ENCODE measurements at places on chromosomes 12 and 14.

DNA sequence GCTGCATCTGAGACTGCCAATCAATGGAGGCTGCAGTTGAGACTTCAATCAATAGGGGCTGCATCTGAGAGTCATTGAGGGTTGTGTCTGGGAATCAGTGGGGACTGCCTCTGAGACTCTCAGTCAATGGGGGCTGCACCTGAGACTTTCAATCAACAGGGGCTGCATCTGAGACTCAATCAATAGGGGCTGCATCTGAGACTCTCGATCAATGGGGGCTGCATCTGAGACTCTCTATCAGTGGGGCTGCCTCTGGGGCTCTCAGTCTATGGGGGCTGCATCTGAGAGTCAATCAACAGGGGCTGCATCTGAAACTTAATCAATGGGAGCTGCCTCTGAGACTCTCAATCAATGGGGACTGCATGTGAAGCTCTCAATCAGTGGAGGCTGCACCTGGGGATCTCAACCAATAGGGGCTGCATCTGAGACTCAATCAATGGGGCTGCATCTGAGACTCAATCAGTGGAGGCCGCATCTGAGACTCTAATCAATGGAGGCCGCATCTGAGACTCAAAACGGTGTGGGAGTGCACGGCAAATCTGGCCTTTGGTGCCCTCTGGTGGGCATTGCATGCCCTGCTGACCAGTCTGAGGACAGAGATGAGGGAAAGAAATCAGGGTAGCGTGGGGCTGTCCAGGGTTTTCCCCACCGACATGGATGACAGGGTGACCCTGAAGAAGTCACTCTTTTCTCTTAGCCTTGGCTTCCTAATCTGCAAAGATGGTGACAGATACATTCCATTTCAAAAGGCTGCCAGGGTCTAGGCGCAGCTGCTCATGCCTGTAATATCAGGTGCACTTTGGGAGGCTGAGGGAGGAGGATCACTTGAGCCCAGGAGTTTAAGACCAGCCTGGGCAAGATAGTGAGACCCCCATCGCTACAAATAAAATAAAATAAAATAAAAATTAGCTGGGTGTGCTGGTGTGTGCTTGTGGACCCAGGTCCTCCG, 41.3 kb upstream of the EIF5 start:
- DNase-seq = peak; percentile 28
- H3K27me3 ChIP-seq = peaks cover 6% of the 10 kb centered on the region
- H3K36me3 ChIP-seq = no peaks in the 10 kb centered on the region
- no peaks in the 10 kb centered on the region for H3K4me1 ChIP-seq
- no peak overlapping the region for H3K4me3 ChIP-seq
- H3K27ac ChIP-seq = no peak overlapping the region

DNA sequence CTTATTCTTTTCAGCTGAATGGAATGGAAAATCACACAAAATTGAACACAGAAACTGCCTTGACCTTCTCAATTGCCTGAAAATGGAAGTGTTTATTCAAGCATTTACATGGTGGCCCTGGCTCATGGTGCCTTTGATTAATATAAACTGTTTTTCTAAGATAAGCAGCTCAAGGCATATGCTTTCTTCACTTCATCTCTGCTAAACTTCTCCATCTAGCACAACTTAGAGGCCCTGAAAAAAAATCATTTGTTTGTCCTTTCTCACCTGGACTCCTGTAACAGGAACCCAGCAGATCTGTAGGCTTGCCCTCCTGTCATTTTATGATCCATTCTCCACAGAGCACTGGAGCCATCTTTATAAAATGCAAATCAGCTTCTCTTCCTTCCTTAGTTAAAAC, 117.5 kb upstream of the KRR1 start:
- H3K27me3 ChIP-seq = no peaks in the 10 kb centered on the region
- no peaks in the 10 kb centered on the region for H3K4me1 ChIP-seq
- H3K36me3 ChIP-seq = no peaks in the 10 kb centered on the region
- no peak for DNase-seq

- H3K27me3 ChIP-seq = no peaks in the 10 kb centered on the region
- H3K4me3 ChIP-seq = no peak overlapping the region
- no peaks in the 10 kb centered on the region for H3K4me1 ChIP-seq
- peaks cover 42% of the 10 kb centered on the region for H3K36me3 ChIP-seq
Measured at GRCh38 chr12:76374386-76375020, 26.3 kb upstream of the BBS10 start.

DNA sequence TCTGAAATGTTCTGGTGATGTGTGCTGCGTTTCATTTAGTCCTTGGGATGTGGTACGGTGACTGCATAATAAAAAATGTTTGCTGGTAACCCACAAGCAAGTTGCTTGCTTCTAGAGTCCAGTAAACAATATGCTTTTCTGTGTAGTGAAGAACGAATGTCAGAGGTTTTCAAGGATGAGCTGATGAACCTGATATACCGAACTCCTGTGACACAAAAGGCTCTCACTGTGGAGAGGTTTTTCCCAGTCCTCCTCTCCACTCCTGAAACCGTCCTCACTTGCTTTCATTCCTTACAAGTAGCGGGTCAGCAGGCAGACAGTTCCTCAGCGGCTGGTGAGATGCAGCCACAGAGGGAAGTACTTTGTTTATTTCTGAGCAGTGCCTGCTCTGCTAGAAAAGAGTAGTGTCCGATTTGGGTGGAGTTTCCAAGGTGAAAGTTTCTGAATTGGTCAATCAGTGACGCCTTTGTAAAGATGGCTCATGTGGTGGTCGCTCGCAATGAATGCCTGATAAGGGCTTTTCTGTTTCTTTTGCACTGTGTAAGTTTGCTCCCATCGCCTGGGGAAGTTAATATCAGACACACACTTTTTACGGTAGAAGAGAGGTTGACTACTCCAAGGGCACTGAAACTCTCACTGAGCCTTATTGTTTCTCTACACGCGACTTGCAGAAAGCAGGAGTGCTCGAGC, 3.0 kb downstream of the ETV6 start:
- peaks cover 42% of the 10 kb centered on the region for H3K4me1 ChIP-seq
- DNase-seq = no peak

DNA sequence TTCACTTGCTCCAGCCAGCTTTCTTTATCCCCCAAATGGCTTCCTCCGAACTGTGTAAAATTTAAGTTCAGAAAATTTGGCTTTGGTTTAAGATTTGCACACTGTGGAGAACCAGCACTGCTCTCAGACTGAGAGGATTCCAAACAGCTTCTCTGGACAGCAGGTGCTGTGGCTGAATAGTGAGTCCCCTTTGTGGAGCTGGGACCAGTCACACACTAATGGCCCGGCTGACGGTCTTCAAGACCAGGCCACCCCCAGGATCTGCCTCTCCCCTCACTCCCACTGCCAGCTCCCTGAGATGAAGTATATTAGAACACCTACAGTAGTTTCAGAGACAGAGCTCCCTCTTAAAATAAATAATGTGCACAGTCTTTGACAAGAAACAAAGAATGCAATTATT, 267.3 kb downstream of the BCAT1 start:
- H3K4me1 ChIP-seq = no peaks in the 10 kb centered on the region
- no peak overlapping the region for H3K4me3 ChIP-seq
- no peak for DNase-seq
- H3K27ac ChIP-seq = no peak overlapping the region

DNA sequence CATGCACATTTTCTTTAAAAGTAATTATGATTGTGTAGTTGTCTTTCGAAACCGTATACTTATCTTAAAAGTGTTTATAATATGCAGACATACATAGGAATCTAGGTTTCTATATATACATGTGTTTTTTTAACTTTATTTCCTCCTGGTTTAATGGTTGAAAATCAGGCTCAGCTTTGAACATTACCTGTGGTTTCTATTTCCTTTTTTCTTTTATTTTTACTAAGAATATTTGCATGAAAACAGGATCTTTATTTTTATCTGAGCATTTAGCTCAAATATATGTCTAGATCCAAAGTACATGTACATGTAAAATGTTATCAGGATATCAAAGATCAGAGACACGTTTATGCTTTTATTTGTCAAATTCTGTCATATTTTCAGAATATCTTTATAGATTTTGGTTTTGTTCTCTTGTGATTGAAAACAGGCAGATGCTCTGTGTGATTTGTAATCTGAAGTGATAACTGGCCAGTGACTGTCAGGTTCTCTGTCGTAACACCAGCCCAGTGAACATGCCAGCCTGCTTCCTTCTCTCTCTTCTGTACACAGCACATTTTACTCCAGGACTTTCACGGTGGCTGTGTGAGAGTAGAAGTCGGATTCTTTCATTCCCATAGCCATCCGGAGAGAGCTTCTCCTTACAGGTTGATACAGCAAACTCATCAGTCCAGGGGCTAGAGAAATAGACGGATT, 13.7 kb downstream of the TCTN1 start:
- H3K4me1 ChIP-seq = peaks cover 3% of the 10 kb centered on the region
- no peaks in the 10 kb centered on the region for H3K27me3 ChIP-seq
- H3K4me3 ChIP-seq = no peak overlapping the region

- DNase-seq = no peak
- no peaks in the 10 kb centered on the region for H3K36me3 ChIP-seq
- no peak overlapping the region for H3K27ac ChIP-seq
- H3K27me3 ChIP-seq = no peaks in the 10 kb centered on the region
Measured at GRCh38 chr14:25121337-25122129, 71.6 kb upstream of the STXBP6 start.

- no peaks in the 10 kb centered on the region for H3K27me3 ChIP-seq
- no peak overlapping the region for H3K4me3 ChIP-seq
- H3K4me1 ChIP-seq = no peaks in the 10 kb centered on the region
- DNase-seq = no peak
- H3K27ac ChIP-seq = no peak overlapping the region
- H3K36me3 ChIP-seq = peaks cover 19% of the 10 kb centered on the region
Measured at GRCh38 chr12:109444259-109444658, 32.8 kb downstream of the KCTD10 start.

GRCh38 chr14:55902241-55902640, 216.0 kb upstream of the PELI2 start:
- H3K27ac ChIP-seq = no peak overlapping the region
- no peaks in the 10 kb centered on the region for H3K36me3 ChIP-seq
- H3K27me3 ChIP-seq = no peaks in the 10 kb centered on the region
- no peaks in the 10 kb centered on the region for H3K4me1 ChIP-seq
- H3K4me3 ChIP-seq = no peak overlapping the region

GRCh38 chr12:57539134-57539768, 7.7 kb downstream of the DCTN2 start:
- no peaks in the 10 kb centered on the region for H3K27me3 ChIP-seq
- no peak overlapping the region for H3K27ac ChIP-seq
- H3K36me3 ChIP-seq = peaks cover 44% of the 10 kb centered on the region
- no peak for DNase-seq
- H3K4me3 ChIP-seq = no peak overlapping the region

DNA sequence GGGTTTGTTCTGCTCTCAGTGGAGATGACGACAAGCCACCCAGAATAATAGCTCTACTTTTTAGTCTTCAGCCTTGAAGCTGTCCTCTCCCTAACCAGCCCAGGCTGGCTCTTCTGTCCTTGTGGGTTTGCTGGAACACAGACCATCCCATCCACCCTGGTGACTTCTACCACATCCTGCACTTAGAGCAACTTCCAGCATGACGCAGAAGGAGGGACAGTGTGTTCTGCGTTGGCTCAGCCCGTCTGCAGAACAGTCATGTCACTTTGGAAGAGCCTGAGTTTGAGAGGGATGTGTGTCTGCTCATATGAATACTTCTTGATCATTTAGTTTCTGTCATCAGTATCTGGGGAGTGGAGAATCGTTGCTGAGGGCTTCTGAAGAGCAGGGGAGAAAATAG, 198.0 kb downstream of the CACNA1C start:
- H3K36me3 ChIP-seq = no peaks in the 10 kb centered on the region
- H3K4me1 ChIP-seq = no peaks in the 10 kb centered on the region
- no peak overlapping the region for H3K4me3 ChIP-seq
- no peak overlapping the region for H3K27ac ChIP-seq

DNA sequence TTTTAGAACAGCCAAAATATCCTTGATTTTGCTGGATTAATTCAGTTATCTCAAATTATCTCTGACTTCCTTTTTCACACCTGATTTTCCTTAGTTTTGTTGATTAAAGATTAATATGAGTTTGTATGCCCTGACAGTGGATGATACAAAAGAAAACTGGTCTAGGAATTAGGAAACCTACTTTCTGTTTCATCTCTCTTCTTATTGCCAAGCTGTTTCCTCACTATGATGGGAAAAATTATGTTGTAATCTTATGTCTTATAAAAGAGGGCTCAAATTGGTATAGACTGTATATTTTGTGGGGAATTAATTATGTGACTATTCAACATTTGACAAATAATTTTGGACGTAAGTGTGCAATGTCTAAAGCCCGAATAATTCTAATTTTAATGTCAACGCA, 271.6 kb downstream of the FBXL14 start:
- DNase-seq = no peak
- H3K4me1 ChIP-seq = no peaks in the 10 kb centered on the region
- H3K36me3 ChIP-seq = no peaks in the 10 kb centered on the region
- no peak overlapping the region for H3K27ac ChIP-seq
- H3K27me3 ChIP-seq = no peaks in the 10 kb centered on the region

GRCh38 chr14:38129705-38130104, 78.0 kb upstream of the SSTR1 start:
- no peak for DNase-seq
- H3K27ac ChIP-seq = no peak overlapping the region
- no peaks in the 10 kb centered on the region for H3K27me3 ChIP-seq
- no peaks in the 10 kb centered on the region for H3K36me3 ChIP-seq

DNA sequence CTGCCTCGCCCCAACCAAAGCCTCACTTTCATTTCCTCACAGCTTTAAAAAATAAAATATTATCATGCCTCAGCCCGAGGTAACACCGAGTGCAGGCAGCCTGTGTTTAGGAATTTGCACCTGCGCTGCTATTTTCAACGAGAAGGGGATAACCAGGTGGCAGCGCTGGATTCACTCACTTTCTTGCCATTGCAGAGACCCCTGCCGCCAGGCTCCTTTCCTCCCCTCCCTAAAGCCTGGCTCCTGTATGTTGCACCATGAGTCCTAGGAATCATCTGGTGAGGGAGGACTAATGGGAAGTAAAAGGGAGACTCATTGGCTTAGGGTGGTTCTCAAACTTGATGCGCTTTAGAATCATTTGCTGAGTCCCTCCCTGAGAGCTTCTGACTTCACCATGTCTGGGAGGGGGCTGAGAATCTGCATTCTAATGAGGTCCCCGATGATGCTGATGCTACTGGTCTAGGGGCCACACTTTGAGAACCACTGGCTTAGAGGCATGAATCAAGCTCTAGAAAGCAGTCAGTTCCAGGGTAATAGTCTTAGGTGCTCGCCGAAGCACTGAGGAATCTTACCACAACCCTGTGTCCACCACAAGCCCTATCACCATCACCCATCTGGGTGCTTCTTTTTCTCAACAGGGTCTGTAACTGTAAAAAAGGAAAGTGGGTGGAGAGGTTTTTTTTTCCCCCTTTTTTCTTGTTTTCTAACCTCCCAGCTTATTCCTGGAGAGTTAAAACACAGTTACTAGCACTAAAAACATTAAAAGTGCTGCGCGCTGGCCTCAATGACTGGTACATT, 83.8 kb downstream of the SLC38A1 start:
- DNase-seq = no peak
- no peak overlapping the region for H3K4me3 ChIP-seq
- H3K27me3 ChIP-seq = no peaks in the 10 kb centered on the region
- H3K4me1 ChIP-seq = no peaks in the 10 kb centered on the region
- peaks cover 18% of the 10 kb centered on the region for H3K36me3 ChIP-seq
- no peak overlapping the region for H3K27ac ChIP-seq

- no peak for DNase-seq
- peaks cover 33% of the 10 kb centered on the region for H3K36me3 ChIP-seq
- H3K27ac ChIP-seq = no peak overlapping the region
- no peaks in the 10 kb centered on the region for H3K4me1 ChIP-seq
- no peak overlapping the region for H3K4me3 ChIP-seq
Measured at GRCh38 chr12:51307655-51308593, 16.1 kb downstream of the BIN2 start.
